Coronary artery (tissue), 2 donors: ENCODE measurements at places on chromosomes 4 and X.

DNA sequence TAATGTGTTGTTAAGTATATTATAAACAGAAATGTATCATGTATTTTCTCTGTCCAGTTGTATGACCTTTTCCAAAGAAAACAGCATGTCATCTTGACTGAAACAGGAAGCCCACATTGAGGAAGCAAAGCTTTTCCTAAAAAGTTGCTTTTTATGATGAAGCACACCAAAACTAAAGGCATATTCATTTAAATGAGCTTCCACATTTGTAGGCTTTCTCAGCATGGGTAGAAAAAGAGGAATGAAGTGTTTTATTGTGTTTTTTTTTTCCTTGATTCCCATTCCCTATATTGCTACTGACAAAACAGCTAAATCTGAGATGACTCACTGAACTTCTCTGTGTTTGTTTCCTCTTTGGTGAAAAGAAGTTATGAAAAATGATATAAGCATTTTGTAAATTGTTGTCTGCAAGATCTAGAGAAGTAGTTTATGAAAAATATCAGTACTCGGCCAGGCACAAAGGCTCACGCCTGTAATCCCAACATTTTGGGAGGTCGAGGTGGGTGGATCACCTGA lies 32.5 kb upstream of the FRAS1 start:
- no peak for DNase-seq

DNA sequence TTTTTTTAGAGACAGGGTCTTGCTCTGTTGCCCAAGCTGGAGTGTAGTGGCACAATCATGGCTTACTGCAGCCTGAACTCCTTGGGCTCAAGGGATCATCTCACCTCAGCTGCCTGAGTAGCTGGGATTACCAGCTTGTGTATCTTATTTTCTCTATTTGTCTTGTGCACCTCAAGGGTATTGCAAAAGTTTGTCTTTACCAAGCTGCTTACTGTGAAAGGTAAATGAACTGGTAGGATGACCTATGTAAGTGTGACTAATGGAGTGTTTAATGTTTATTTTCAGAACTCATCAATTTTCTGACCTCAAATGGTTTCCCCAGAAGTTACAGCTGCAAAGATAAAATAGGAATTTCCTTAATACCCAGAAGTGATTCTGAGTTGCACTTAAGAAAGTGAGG lies 5.3 kb upstream of the FGA start:
- DNase-seq = no peak

DNA sequence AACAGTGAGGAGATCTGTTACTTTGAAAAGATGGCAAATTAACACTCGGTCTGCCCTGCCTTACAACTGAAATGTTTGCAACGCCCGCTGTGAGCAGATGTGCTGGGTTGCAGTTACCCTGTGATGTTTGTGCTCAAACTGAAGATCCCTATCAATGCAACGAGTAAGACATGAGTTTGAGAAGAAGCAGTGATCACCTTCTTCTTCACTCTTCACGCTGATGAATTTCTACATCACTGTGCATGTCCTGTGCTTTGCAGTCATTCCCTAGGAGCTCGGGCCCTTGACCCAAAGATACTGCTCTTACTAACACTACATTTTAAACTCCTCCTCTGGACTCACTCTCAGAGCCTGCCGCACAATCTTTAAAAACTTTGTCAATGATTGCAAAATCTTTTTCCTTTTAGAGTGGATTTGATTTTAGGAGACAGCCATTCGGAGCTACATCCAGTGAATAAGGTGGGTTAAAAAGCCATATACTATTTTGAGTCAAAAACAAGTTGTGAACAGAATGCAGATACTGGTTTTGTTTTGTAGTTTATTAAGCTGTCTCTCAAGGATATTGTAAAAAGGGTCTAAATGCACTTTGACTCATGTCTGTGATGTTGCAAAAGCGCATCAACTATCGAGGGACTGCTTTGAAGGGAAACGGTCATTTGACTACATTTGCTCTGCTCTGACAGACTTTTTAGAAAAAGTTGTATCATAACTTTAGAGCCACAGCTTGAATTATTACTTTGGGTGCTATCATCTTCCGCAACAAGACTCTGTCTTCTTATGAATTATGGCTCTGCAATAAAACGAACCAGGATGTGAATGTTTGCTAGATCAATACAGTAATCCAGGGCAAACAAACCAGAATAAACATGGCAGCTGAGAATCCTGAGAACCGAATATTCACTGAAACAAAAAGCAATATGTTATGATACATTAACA lies 5.7 kb upstream of the RHOH start:
- no peak for DNase-seq

DNA sequence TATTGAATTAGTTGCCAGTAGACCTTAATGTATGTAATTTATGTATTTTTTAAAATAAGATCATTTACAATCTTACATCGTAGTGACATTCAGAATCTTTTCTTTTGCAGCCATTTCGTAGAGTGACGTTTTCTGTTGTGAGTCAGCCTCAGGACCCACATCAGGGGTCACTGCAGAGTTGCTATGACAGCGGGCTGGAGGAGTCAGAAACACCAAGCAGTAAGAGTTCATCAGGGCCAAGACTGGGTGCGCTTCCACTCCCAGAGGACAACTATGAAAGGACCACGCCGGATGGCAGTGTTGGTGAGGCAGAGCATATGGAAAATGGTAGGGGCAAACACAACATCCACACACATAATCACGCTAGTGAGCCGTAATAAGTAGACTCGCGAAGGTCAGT lies 199.9 kb downstream of the PCDH7 start:
- no peak for DNase-seq

- DNase-seq = no peak
These were observed 254.7 kb downstream of the FBXW7 start for GRCh38 chr4:152281211-152281610.

GRCh38 chr4:150590631-150591030 lies 8.7 kb downstream of the MAB21L2 start:
- no peak for DNase-seq

- DNase-seq = no peak
These were observed 9.3 kb downstream of the ATP5ME start for GRCh38 chr4:664713-665231.

DNA sequence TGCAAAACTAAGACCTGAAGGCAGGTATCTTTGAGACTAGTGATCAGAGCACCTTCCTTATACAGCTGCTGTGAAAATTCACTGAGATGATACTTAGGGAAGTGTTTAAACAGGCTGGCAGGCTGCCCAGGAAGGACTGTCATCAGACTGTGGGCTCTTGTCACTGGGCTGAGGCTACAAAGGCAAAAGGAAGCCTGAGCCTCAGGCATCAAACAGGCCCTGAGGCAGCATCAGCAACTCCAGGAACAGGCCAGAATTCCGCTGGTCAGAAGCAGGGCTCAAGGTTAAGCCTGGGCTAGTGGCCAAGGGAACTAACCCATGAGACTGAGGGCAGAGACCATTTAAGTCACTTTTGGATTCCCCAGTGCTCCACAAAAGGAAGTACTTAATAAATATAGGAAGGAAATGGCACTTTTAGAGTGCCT lies 12.8 kb downstream of the PJA1 start:
- peak; percentile 47 for DNase-seq

- no peak for DNase-seq
These were observed 1215.1 kb downstream of the ADGRL3 start for GRCh38 chr4:62415256-62415655.

DNA sequence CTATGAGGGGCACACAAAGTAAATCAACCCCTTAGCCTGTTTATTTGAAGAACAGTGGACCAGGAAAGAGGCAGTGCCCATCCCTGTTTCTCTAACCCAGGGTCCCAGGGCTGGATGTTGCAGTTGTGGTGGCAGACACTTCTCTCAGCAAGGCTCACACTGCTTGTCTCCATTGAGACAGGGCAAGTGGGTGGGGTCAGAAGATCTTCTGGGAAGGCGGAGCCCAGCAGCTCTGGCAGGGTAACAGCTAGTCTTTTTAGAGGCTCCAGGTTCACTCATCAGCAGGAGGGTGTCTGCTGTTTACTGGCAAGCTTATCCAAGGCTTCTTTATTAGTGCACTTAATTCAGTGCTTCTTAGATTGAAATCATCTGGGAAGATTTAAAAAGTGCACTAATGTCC lies 659.8 kb upstream of the DIPK2B start:
- no peak for DNase-seq

- DNase-seq = no peak
These were observed 31.0 kb upstream of the FAT4 start for GRCh38 chr4:125283707-125284279.

GRCh38 chrX:123425904-123426303 lies 241.8 kb downstream of the GRIA3 start:
- DNase-seq = no peak

GRCh38 chr4:75513526-75514130 lies 575 bp downstream of the RCHY1 start:
- no peak for DNase-seq

GRCh38 chr4:167222099-167222498 lies 12.2 kb downstream of the SPOCK3 start:
- DNase-seq = no peak

DNA sequence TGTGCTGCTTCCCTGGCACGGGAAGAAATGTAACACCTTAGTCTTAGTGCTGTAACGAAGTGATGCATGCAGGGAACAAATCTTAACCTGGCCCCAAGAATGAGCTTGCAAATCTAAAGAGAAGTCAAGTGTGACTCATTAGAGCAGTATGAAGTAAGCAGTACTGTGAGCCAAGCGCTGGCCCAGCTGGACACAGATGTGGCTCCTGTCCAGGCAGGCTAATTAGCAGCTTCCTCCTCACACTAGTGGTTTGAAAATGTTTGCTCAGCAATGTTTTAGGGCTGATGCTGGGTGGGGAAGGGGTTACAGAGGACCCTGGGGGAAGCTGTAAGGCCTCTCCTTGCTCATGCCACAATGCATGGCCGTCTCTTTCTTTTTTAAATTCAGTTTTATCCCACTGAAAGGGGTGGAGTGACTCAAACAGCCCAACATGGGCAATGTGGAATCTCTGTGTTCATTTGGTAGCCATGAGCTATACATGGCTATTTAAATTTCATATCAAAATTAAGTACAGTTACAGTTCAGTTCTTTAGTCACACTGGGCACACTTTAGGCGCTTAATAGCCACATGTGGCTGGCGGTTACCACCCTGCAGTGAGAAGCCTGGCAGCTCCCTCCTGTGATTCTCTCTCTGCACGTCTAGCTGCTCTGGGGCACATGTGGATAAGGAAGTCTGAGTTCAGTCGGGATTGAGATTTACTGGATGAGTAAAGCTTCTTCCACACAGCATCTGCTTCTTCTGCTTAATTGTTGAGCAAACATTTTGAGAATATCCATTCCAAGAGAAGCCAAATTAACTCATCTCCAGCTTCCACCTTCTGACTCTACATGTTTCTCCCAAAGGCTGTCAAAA lies 48.8 kb downstream of the MAP7D2 start:
- peak; percentile 78 for DNase-seq

- no peak for DNase-seq
These were observed 452.7 kb downstream of the NLGN4X start for GRCh38 chrX:5775846-5776430.

GRCh38 chr4:107452717-107453630 lies 267.1 kb downstream of the PAPSS1 start:
- no peak for DNase-seq

GRCh38 chr4:31573554-31573953 lies 853.4 kb downstream of the PCDH7 start:
- DNase-seq = no peak

DNA sequence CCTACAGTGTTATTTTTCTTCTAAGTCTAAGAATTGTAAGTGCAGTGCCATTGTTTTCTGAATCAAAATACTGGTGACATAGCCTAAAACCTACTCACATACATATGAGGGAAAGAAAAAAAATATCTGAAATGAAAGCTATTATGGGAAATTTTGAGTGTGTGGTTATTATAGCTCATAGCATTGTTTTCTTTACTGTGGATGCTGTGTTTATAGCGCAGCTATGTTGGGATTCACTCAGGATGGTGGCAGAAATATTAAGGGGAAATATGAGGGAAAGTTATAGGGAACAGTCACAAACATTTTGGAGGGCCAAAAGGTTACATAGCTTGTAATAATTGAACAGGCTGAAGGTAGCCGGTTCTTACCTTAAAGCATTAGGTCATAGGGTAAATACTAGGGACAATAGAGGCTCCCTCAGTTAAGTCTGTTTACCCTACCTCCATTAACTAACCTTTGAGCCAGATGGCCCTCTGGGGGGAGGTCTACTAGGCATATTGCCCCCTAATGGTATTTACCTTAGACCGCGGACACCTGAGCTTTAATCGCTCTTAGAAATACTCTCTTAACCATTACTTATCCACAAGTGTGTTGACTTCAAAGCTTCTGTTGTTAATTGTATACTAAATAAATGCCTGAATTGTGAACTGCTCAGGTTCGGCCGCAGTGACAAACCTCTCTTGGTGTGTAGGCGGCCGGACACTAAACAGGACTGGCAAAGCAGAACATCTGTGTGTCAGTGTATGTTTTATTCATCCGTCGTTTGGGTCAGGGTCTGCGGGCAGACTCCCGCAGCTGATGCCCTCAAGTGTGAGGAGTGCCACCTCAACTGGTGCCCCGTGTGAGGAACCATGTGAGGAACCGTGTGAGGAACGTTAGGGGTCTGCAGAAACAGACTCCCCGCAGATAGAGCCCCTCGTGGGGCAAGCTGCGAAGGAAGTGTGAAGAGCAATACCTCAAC lies 21.3 kb upstream of the SULT1B1 start:
- DNase-seq = no peak

DNA sequence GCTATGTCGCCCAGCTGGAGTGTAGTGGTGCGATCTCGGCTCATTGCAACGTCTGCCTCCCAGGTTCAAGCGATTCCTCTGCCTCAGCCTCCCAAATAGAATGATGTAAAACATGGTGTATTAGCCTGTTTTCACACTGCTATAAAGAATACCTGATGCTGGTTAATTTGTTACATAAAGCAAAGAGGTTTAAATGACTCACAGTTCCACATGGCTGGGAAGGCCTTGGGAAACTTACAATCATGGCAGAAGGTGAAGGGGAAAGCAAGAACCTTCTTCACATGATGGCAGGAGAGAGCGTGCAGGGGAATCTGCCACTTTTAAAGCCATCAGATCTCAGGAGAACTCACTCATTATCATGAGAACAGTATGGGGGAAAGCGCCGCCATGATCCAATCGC lies 1191.8 kb downstream of the ARAP2 start:
- DNase-seq = no peak

DNA sequence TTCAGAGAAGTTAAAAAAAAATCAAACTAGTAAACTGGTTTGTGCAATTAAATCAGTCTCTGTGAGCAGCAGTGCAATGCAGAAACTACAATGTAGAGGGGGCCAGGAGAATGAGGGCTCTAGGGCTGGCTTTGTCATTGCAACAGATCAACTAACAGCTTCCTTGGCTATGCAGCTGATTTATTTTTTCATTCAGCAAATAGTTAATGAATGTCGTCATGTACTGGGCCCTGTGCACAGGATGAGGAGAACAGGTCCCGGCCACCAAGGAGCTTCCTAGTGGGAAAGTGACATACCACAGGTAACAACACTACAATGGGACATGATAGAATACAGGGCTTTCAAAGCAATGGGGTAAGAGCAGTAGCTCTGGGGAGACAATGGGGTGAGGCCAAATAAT lies 190.1 kb downstream of the NSUN7 start:
- no peak for DNase-seq
